ENCODE measurements at places on chromosomes 5 and 9. TPM values are rescaled to one million over a fixed set of nuclear protein-coding genes. Genes with fewer than 3 reads are reported as not detected.

Gene PROB1
- 1.0 TPM for total RNA-seq

DNA sequence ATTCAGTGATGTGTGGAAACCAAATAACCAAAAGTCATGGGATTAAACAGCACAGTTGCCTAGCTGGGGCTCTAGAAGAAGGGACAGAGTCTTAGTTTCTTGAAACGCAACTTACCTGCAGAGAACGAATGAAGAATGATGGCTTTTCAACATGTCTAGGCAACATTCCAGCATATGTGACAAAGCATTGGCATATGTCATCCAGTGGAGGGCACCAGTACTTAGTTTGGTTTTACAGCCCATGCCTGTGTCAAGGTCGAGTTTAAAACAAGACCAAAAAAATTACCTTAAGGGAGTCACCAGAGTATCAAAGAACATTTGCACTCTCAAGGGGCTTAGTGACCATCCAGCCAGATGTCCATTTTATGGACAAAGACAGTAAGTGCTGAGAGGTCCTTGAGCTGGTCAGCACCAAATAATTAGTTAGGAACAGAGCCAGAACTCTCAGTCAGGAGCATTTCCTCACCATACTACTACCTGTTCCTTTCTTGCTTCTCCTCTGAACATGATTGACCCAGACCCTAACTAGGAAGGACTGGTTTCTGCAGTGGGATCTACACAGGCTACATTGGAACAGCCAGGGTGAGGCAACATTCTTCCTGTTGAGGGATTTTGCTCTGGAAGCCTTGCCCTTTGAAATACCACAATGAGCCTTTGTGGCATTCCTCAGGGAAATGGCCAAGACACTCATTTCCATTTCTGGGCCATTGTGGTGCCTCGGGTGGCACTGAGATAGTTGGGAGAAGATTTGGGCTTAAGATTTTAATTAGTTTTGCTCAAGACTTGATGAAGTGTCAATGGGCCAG lies 75.4 kb upstream of the ANKH start:
- DNase-seq = no peak

- DNase-seq = no peak
Observed at GRCh38 chr5:142977363-142978051, 207.3 kb downstream of the ARHGAP26 start.

DNA sequence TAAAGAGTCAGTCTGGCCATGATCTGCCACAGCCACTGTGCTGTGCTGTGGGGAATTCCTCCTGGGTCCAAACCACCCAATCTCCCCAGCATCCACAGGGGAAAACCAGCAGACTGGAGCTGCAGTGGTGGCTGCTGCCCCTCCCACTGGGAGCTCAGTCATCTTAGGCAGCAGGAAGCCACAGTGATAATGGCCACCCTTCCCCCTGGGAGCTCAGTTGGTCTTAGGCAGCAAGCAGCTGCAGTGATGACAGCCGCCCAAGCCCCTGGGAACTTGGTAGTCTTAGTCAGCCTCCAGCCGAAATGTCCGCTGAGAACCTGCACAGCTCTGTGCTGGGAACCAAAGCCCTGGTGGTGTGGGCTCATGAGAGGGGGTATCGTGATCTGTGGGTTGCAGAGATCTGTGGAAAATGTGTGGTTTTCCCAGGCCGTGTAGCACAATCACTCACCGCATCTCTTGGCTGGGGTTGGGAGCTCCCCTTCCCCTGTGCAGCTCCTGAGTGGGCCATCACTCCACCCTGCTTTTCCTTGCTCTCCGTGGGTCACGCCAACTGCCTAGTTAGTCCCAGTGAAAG lies 38.4 kb upstream of the SMIM15 start:
- DNase-seq = no peak

Gene EPB41L4A
- total RNA-seq = 25.9 TPM

Gene RIGI
- 9.3 TPM for total RNA-seq

GRCh38 chr5:115241881-115242642 lies 20.6 kb downstream of the PGGT1B start:
- DNase-seq = no peak

DNA sequence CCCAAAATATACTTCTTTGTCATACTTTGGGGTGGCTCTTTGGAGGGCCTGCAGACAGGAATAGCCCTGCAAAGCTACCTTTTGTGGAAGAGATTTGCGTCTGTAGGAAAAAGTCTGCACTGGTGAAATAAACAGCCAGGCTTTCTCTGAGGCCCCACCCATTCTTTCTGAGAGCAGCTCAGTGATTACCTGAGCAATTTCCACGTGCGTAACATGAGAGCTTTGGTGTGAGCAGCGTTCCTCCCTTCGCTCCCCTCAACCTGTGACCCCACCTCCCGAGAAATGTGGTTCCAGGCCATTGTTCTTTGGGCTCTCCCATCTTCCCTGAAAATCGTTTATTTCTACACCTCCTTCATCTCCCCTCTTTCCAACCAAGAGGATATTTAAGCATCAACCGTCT lies 23.8 kb upstream of the FBP1 start:
- no peak for DNase-seq

Gene ADRA1B
- total RNA-seq = not detected

Gene SUSD3
- 5.8 TPM for total RNA-seq

DNA sequence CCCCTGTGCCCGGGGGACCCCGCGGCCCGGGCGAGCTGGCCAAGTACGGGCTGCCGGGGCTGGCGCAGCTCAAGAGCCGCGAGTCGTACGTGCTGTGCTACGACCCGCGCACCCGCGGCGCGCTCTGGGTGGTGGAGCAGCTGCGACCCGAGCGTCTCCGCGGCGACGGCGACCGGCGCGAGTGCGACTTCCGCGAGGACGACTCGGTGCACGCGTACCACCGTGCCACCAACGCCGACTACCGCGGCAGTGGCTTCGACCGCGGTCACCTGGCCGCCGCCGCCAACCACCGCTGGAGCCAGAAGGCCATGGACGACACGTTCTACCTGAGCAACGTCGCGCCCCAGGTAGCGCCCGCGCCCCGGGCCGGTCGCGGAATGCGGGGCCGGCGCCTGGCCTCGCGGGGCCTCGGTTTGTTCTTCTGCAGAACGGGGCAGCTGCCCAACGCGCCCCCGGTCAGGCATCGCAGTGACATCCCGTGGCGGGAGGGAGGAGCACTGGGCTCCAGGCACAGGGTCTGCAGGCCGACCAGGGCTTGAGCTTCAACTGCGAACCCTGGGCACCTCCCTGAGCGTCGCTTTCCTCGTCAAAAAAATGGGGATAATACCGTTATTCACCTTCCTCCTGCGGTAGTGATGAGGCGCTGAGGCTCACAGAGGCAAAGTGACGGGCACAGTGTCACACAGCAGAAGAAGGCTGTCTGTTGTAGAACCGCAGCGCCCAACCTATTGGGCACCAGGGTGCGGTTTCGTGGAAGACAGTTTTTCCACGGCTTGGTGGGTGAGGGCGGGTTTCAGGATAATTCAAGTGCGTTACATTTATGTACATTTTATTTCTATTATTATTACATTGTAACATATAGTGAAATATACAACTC lies 777 bp downstream of the ENDOG start:
- no peak for DNase-seq

Gene SYNPO
- total RNA-seq = 7.2 TPM
